Fibroblast of skin of right quadriceps (primary cell): ENCODE measurements at places on chromosomes 13 and 19.

DNA sequence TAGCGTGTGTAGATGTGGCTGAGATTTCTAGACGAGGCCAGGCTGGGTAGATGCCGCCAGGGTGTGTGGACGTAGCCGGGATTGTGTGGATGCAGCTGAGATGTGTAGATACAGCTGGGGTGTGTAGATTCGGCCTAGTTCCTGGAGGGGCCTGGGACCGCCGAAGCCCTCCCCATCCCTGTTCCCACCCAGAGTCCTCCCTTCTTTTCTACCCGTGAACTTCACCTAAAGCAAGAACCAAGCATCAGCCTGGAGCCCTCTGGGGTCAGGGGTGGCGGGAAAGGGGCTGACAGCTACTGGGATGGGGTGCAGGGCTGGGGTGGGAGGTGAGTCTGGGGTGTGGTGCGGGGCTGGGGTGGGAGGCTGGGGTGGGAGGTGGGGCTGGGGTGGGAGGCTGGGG is 768 bp downstream of the TMPRSS9 start:
- no peak for DNase-seq

- DNase-seq, result no peak
Measured at GRCh38 chr19:17687141-17687856, 855 bp downstream of the UNC13A start.

DNA sequence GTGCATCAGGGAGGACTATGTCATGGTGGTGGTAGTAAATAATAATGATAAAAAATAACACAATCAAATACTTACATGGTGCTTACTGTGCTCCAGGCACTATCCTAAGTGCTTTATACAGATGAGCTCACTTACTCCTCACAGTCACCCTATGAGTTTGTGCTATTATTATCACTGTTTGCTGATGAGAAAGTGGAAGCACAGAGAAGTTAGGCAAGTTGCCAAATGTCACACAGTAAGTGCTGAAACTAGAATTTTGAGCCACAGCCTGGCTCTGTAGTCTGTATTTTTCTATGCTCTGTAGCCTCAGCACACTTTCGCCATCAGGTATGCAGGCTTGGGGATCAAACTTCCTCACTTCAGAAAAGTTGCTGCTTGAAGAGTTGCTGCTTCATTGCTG is 46.6 kb downstream of the HTR2A start:
- DNase-seq, result no peak

DNA sequence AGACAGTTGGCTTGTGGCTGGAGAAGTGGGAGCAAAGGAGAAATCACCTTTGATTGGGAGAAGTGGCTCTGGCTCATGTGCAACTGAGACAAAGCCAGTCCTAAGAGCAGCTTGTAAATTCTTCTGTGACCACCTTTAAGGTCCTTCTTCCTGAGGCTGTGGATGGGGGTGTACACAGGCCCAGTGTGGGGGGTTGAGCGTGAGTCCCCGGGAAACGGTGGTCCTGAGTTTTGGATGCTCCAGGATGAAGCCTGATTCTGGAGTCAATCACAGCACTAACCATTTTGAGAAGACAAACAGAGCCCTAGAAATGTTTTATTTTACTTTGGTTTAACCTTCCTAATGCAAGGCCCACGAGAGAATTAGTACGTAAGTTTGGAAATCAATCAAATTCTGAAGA is 3.9 kb upstream of the CEBPA start:
- DNase-seq, result no peak

GRCh38 chr19:34265221-34265650 is 10.9 kb downstream of the GARRE1 start:
- DNase-seq, result no peak

- DNase-seq, result no peak
Measured at GRCh38 chr13:35349052-35349451, 127.4 kb downstream of the MAB21L1 start.

- DNase-seq, result no peak
Measured at GRCh38 chr19:30757837-30758617, 385.8 kb downstream of the ZNF536 start.

- DNase-seq, result no peak
Measured at GRCh38 chr13:85383291-85383690, 415.9 kb downstream of the SLITRK6 start.

GRCh38 chr13:55432814-55433213 is 1707.9 kb upstream of the PRR20A start:
- DNase-seq, result peak; percentile 5

DNA sequence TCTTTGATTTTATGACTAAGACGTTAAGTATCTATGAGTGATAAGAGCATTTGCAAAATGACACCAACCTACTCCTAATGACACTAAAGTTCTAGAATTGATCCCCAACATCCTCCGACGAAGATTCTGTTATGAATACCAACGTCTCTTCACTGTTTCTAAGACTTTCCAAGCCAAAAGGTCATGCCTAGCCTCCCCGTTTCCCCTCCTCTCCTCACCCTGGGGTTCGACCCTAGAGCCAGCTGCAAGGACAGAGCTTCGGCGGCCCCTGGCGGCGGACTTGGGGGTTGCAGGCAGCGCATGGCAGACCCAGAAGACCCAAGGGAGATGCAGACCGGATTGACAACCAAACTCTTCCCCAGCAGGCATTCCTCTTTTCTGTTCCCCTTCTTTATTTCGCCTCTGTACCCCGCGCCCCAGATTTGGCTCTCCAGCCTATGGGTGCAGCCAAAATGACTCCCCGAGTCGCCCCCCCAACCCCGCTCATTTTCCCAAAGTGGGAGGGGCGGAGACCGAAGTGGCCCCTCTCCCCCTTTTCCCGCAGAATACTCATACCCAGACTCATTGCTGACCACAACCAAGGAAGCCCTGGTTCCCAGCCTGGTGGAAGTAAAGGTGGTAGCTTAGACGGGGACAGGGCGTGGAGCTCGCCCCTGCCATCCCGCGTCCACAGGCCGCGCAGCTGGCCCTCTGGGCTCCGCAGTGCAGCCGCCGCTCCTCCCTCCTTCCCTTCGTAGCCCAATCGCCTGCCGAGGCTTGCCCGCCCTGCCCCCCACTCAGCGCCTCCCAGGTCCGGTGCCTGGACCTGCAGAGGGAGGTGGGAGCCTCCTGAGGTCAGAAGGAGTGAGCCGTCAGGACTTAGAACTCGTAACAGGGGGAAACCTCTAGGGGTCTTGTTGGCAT is 4.1 kb upstream of the EML2 start:
- peak; percentile 74 for DNase-seq

GRCh38 chr13:106858903-106859532 is 291.1 kb upstream of the ARGLU1 start:
- no peak for DNase-seq

GRCh38 chr13:37230346-37230745 is 124.9 kb upstream of the CSNK1A1L start:
- peak; percentile 5 for DNase-seq

DNA sequence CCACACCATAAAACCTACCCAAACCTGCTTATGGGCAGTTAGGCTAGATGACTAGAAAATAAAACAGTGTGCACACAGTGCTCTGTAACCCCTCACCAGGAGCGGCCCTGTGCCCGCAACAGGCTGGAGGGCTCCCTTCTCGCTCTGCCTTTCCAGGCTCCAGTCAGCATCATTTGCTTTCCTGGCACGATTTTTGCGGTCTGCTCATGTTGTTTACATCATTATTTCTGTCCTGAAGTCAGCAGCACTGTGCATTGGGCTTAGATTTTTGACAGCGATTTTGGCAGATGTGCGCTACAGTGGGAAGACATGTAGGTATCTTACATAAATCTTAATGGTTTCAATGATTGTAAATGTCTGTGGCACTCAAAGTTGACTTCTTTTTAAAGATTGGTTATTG is 344.0 kb downstream of the MTUS2 start:
- no peak for DNase-seq

DNA sequence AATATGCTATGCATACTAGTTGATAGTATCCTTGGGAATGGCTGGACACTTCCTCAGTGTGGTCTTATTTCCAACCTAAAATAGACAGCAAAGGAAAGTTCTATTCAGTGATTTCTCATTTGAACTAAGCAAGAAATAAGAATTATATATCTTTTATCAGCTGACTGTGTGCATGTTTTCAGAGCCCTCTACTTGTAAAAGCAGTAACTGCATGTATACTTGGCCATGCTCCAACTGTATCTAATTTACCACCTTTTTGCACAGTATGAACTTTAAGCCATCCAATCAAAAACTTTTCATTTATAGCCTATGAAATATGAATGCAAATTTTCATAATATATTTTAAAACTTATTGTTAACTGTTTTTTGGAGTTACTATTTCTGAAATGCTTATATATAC is 136.4 kb upstream of the PCDH9 start:
- peak; percentile 3 for DNase-seq

DNA sequence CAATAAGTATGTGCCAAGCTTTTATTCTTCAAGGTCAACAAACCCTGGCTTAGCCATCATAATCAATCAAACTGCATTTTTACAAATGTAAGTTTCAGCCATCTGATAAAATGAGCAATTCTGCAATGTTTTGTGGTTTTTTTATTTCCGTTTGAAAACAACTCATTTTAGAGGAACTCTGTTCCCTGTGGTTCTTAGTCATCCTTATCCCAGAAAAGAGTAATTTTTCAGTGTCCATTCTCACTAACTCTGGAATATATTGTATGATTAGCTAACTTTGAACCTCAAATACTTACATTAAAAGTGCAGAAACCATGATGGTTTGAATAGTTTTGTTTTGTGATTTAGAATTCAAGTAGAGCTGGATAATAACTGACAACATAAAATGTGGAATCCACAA is 87.6 kb downstream of the IRS2 start:
- peak; percentile 91 for DNase-seq

GRCh38 chr13:111640006-111640405 is 319.6 kb downstream of the TEX29 start:
- DNase-seq, result no peak

DNA sequence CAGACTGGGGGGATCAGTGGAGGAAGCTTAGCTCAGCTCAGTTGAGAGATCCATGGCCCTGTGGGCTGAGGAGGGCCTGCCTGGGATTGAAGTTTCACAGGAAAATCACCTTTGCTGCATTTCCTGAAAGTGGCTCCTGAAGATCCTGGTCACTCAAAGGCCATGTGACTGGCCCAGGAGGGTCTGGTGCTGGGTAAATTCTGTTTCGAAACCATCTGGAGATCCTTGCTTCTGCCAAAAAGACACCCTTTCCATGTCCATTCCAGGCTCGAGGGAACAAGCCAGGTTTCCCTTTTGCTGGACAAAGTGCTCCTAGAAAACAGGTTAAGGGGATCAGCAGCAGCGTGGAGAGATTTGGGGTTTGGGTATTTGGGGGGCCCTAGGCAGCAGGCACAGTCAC is 293.3 kb downstream of the ZNF536 start:
- no peak for DNase-seq

- peak; percentile 50 for DNase-seq
Measured at GRCh38 chr13:51525567-51526167, 58.6 kb upstream of the WDFY2 start.

- DNase-seq, result no peak
Measured at GRCh38 chr13:102355251-102355650, 46.6 kb downstream of the FGF14 start.

DNA sequence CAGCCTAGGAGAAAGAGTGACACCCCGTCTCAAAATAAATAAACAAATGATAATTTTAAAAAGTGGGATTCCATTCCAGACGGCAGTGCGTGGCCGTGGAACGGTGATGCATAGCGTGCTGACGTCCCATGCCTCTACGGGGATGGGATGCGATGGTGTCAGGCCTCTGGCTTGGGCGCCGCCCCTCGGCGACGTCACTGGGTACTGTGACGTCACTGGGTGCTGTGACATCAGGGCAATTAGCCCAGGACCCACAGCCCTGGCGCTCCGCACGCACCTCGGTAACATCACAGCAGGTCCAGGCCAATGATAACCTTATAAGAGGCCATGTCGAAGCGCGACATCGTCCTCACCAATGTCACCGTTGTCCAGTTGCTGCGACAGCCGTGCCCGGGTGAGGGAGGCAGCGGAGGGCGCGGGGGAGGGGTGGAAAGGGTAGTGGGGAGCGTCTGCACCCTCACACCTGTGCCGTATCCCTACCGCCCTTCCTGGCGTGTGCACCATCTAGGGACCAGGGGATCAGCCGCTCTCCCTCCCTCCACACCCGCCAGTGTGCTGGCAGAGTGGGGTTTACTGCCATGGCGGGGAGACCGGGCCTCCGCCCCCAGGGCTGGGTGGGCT is at the start of gene GAPDHS:
Gene GAPDHS (plus strand): TSS at position 256 of the 621 bp plus-strand sequence. CDS start 72 bp downstream, at position 328.
- DNase-seq, result no peak

- DNase-seq, result no peak
Measured at GRCh38 chr13:38173403-38173802, 176.2 kb upstream of the UFM1 start.

GRCh38 chr19:57830071-57830602 is at the start of gene ZNF587B:
Gene ZNF587B (plus strand): TSS chr19:57830299. CDS start chr19:57830529, 230 bp downstream.
- peak; percentile 68 for DNase-seq
